ENCODE measurements at places on chromosomes 13 and 19.

DNA sequence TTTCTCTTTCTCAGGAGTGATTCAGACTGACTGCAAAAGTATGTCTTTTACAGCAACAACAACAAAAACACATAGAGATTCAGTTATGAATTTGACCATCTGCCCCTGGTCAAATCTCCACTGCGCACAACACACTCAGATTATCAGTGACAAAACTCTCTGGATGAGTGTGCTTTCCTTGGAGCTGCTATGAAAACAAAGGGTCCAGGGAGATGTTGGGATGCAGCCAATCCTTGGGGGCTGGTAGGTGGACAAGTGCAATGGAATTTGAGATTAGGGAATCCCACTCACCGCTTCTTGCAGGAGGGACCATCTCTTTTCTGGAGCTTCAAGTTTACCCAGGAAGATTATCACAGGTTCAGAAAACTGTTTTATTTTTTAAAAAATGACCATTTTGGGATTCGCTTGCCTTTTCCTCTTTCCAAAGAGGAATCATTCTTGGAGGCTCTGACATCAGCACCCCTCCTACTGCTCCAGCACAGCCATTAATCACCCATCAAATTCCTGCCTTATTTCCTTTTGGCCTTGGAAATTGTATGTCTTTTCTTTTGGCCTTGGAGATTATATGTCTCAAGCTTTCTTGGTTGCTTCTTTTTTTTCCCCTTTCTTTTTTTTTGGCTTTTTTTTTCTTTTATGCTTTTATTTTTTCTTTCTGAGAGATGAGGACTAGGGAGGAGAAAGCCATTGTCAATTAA, 311.8 kb downstream of the TSHZ3 start:
- H3K4me3 ChIP-seq: no peak overlapping the region
- H3K4me1 ChIP-seq: no peaks in the 10 kb centered on the region
- H3K27ac ChIP-seq: no peak overlapping the region

DNA sequence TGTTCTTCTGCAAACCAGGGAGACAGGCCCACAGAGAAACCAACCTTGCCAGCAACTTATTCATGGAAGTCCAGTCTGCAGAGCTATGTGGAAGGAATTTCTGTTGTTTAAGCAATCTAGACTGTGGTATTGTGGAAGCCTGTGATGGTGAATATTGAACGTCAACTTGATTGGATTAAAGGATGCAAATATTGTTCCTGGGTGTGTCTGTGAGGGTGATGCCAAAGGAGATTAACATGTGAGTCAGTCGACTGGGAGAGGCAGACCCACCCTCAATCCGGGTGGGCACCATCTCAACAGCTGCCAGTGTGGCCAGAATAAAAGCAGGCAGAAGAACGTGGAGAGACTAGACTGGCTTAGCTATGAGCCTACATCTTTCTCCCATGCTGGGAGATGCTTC, 606.0 kb downstream of the EFNB2 start:
- H3K36me3 ChIP-seq: no peaks in the 10 kb centered on the region
- no peak overlapping the region for H3K4me3 ChIP-seq
- H3K27ac ChIP-seq: no peak overlapping the region
- H3K4me1 ChIP-seq: no peaks in the 10 kb centered on the region
- DNase-seq: no peak
- H3K27me3 ChIP-seq: peaks cover 2% of the 10 kb centered on the region

GRCh38 chr13:105904034-105904742, 631.3 kb downstream of the EFNB2 start:
- H3K4me1 ChIP-seq: peaks cover 14% of the 10 kb centered on the region
- H3K27ac ChIP-seq: no peak overlapping the region
- H3K36me3 ChIP-seq: no peaks in the 10 kb centered on the region
- no peak overlapping the region for H3K4me3 ChIP-seq
- no peak for DNase-seq

- H3K4me3 ChIP-seq: peak overlapping the region; percentile 15
- peak overlapping the region; percentile 89 for H3K27ac ChIP-seq
- H3K4me1 ChIP-seq: peaks cover 41% of the 10 kb centered on the region
Measured at GRCh38 chr13:51645154-51645650, 60.9 kb downstream of the WDFY2 start.

GRCh38 chr19:49851456-49852259, 699 bp downstream of the PTOV1 start:
- peaks cover 42% of the 10 kb centered on the region for H3K4me1 ChIP-seq
- DNase-seq: peak; percentile 54
- H3K36me3 ChIP-seq: peaks cover 12% of the 10 kb centered on the region
- peak overlapping the region; percentile 70 for H3K4me3 ChIP-seq

- no peak within 1 kb of the TSS for H3K27ac ChIP-seq
- no peaks in the 10 kb centered on the region for H3K4me1 ChIP-seq
Measured at GRCh38 chr19:44777715-44778347, at the start of gene CBLC. CBLC (plus strand) TSS chr19:44777890; CDS start chr19:44777932, 42 bp downstream.

GRCh38 chr19:42554046-42554575, 25.8 kb upstream of the CEACAM1 start:
- DNase-seq: no peak
- H3K27ac ChIP-seq: no peak overlapping the region
- no peaks in the 10 kb centered on the region for H3K4me1 ChIP-seq
- H3K4me3 ChIP-seq: no peak overlapping the region
- H3K36me3 ChIP-seq: no peaks in the 10 kb centered on the region

DNA sequence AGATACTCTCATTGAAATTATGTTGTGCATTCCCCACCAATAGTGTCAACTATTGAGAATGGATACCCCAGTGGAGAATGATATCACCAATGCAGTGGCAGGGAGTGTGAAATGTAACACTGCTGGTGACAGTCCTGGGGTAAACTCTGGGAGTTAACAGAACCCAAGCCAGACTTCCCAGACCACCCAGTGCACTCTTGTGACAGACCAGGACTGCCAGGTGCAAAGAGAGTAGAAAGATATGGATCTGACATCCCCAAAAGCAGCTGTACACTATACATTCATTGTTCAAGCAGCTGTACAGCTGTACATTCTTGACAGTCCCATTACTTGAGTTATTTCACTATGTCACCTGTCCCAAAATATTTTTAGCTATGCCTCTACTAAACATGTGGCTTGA, 886.6 kb downstream of the DIAPH3 start:
- H3K4me1 ChIP-seq: no peaks in the 10 kb centered on the region
- peaks cover 3% of the 10 kb centered on the region for H3K27me3 ChIP-seq
- H3K36me3 ChIP-seq: no peaks in the 10 kb centered on the region
- H3K27ac ChIP-seq: no peak overlapping the region
- DNase-seq: no peak
- no peak overlapping the region for H3K4me3 ChIP-seq

- H3K27me3 ChIP-seq: peaks cover 6% of the 10 kb centered on the region
- H3K36me3 ChIP-seq: no peaks in the 10 kb centered on the region
- no peak overlapping the region for H3K4me3 ChIP-seq
- no peak for DNase-seq
Measured at GRCh38 chr19:7578127-7578526, 17.5 kb upstream of the CAMSAP3 start.

DNA sequence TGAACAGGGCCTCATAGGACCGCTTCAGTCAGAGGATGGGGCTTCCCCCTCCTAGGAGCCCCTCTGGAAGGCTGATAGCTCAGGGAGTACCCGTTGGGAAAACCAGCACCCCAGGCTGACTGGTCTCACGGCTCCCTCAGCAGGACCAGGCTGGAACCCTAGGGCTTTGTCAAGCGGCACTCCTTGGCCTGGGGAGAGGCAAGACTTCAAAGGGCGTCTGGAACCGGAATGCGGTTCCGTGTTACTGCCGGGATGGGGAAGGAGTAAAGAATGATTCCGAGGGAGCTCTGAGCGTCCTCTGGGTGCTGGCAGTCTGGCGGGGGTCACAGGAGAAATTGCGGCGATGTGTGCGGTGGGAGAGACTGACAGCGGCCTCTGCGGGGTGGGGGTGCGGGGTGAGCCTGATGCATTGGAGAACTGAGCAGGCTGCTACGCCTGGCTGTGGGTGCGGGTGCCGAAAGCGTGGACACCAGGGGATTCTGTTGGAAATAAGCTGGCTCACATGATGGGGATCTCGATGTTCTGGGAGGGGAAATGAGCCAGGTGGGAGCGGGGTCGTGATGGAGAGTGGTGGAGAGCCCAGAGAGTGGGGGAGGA, 1.9 kb downstream of the COX6B2 start:
- no peak overlapping the region for H3K4me3 ChIP-seq
- no peak overlapping the region for H3K27ac ChIP-seq
- peaks cover 51% of the 10 kb centered on the region for H3K27me3 ChIP-seq

GRCh38 chr19:42466521-42467182, 23.9 kb upstream of the CXCL17 start:
- H3K4me1 ChIP-seq: peaks cover 28% of the 10 kb centered on the region
- no peak for DNase-seq
- H3K36me3 ChIP-seq: no peaks in the 10 kb centered on the region

DNA sequence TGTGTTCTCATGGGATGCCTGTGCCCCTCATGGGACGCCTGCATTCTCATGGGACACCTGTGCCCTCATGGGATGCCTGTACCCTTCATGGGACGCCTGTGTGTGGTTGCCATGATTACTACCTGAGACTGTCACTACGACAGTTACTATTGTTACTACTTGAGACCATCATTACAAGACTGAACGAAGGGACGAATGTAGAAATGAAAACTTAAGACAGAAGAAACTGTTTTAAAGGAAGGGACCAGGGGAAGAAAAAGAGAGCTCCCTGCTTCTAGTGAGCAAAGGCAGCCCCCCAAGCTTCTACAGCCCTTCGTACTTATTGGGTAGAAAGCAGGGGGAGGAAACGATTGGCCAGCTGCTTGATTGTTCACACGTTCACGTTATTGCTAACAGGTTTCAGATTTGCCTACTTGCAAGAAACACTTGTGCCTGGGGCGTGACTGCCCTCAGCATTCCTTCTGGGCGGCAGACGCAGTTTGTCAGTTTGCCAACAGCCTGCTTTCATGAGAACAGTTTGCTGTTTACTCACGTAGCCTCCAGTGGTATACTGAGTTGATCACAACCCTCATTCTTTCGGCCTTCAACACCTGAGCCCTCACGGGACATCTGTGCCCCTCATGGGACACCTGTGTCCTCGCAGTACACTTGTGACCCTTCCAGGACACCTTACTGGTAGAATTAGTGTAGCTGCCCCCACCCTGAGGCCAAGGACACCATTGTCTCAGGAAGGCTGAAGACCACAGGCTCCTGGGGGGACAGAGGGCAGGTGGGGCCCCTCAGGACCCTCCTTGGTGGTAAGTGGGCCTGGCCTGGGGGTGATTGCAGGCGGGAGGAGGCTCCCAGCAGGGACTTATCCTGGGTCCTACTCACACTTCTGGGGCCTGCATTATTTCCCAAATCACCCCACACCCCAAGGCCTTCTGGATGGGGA, 2.5 kb upstream of the S1PR4 start:
- H3K36me3 ChIP-seq: peaks cover 21% of the 10 kb centered on the region
- H3K4me3 ChIP-seq: peak overlapping the region; percentile 69
- no peaks in the 10 kb centered on the region for H3K27me3 ChIP-seq
- H3K27ac ChIP-seq: peak overlapping the region; percentile 85

- DNase-seq: no peak
- no peak overlapping the region for H3K4me3 ChIP-seq
- peaks cover 13% of the 10 kb centered on the region for H3K4me1 ChIP-seq
- no peaks in the 10 kb centered on the region for H3K36me3 ChIP-seq
Measured at GRCh38 chr13:23699271-23699670, 129.1 kb downstream of the TNFRSF19 start.
